T-cell (primary cell): ENCODE measurements at places on chromosomes 2 and 18.

GRCh38 chr18:63065172-63065571 lies 254.4 kb downstream of the BCL2 start:
- no peak for DNase-seq

DNA sequence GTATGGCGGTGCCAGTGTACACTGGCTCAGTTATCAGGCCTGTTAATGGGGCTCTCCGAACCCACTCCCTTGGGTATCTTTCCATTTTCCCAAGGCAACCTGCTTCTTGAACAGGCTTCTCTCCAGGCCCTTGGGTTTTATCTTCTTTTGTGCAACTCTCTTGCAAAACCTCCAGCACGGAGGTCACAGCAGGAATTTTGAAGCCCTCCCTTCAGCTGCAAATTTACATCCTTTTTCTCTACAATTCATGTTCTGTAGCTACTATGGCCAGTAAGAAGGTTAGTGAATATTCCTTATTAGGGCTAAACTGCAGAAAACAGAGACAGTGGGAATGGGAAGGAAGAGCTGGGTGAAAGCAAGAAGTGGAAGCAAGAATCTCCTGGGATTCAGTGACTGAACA lies 10.4 kb upstream of the NPAS2 start:
- no peak for DNase-seq

DNA sequence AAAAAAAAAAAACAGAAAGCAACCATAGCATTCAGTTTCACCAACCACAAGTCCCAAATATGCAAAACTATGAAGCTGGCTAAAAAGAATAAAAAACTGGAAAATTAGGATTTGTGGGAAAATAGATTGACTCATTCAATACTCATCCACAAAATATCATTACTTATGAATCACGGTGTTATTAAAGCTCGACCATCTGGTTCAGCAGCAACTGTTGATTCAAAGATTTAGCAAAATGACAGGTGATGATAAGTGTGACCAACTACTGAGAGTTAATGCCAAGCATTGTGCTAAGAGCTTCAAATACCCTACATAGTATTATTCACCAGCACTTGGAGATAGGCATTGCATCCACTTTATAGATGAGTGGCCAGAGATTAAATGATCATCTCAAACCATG lies 26.2 kb upstream of the XDH start:
- no peak for DNase-seq

DNA sequence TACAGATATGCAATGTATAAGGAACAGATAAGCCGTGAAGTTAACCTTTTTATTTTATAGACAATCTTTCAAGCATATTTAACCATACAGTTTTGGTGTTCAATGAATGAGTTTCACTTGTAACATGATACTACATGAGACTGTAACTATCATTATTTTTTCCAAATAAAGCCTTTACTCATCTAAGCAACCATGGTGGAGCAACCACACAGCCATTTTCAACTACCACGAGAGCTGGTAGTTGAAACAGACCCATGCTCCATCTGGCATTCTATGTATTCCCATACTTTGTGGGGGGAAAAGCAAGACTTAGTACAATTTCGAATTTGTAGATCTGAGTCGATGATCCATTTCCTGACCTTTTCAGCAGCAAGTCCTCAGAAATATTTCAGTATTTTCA lies 159.3 kb upstream of the RND3 start:
- no peak for DNase-seq

DNA sequence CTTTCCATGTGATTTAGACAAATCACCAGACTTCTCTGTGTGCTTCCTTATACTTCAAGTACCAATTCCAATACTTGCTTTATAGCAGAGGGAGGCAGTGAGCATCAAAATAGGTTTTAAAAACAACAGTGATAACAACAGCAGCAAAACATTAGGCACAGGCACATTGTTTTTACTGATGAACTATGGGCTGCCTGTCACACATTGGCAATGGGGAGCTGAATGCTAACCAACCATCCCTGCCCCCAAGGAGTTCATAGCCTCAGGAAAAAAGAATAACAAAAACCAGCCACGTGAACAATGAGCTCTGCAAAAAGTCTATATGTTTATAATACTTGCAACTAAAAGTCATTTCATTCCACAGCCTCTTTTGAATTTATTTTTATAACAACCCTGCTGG lies 287.9 kb upstream of the TRIB2 start:
- DNase-seq = no peak
